Endothelial cell (in vitro differentiated cells): ENCODE measurements at places on chromosomes 13 and 19. TPM values are rescaled to one million over a fixed set of nuclear protein-coding genes. Genes with fewer than 3 reads are reported as not detected.

Gene ICAM4
- 0.36 TPM for total RNA-seq

Gene LILRA5
- total RNA-seq: not detected

Gene EBI3
- 9.7 TPM for total RNA-seq

Gene LMO7
- 5.7 TPM for total RNA-seq

Gene SHISA7
- total RNA-seq: not detected

Gene WDR62
- 8.5 TPM for total RNA-seq

Gene PRODH2
- not detected for total RNA-seq

Gene CCNA1
- total RNA-seq: not detected

Gene BIVM
- total RNA-seq: 16.6 TPM

Gene RAB3A
- total RNA-seq: 3.1 TPM

Gene NLRP4
- total RNA-seq: not detected

Gene IGFL2
- not detected for total RNA-seq

Gene GPR12
- not detected for total RNA-seq

Gene GARIN5B
- not detected for total RNA-seq

Gene GAPDHS
- not detected for total RNA-seq

Gene FAAP24
- total RNA-seq: 2.8 TPM

Gene DCLK1
- 1.6 TPM for total RNA-seq

Gene RNF113B
- total RNA-seq: not detected

Gene SIGLEC8
- not detected for total RNA-seq

Gene KCTD12
- 9.6 TPM for total RNA-seq

Gene PCDH9
- 1.9 TPM for total RNA-seq

Gene KL
- 29.6 TPM for total RNA-seq

Gene KPNA3
- total RNA-seq: 50.3 TPM

Gene WASF3
- 13.0 TPM for total RNA-seq

Gene ADAT3
- total RNA-seq: 10.5 TPM

Gene ZNF442
- total RNA-seq: 4.0 TPM

Gene PDX1
- total RNA-seq: 0.59 TPM

Gene PGLYRP2
- total RNA-seq: not detected

Gene ERFL
- total RNA-seq: 0.46 TPM

Gene GARRE1
- 49.0 TPM for total RNA-seq

Gene RASAL3
- total RNA-seq: 1.5 TPM

Gene EXOC3L2
- total RNA-seq: 5.5 TPM

Gene TYROBP
- total RNA-seq: not detected

Gene UPF1
- 69.8 TPM for total RNA-seq

Gene HTR2A
- total RNA-seq: not detected

Gene STARD13
- total RNA-seq: 63.8 TPM

Gene CCL25
- not detected for total RNA-seq

Gene TMEM272
- 0.15 TPM for total RNA-seq

Gene HIPK4
- not detected for total RNA-seq

Gene MUC16
- not detected for total RNA-seq

Gene PHF11
- total RNA-seq: 16.4 TPM

Gene NCAN
- 0.05 TPM for total RNA-seq

Gene ADAMTSL5
- total RNA-seq: 0.18 TPM

Gene ZNF738
- total RNA-seq: 24.0 TPM

Gene NAPSA
- total RNA-seq: not detected

Gene THSD8
- total RNA-seq: 14.2 TPM

Gene ZNF562
- total RNA-seq: 38.2 TPM

Gene NFKBIB
- 16.9 TPM for total RNA-seq

Gene ZBTB32
- total RNA-seq: not detected

Gene LGALS14
- total RNA-seq: not detected

Gene MZF1
- total RNA-seq: 18.6 TPM
